ENCODE measurements at places on chromosomes 12 and 14.
A peak's percentile ranks its signal among the peaks of the same experiment; 100 is the strongest.

- no peak for DNase-seq
Observed at GRCh38 chr12:27810756-27811155, 30.7 kb upstream of the MANSC4 start.

DNA sequence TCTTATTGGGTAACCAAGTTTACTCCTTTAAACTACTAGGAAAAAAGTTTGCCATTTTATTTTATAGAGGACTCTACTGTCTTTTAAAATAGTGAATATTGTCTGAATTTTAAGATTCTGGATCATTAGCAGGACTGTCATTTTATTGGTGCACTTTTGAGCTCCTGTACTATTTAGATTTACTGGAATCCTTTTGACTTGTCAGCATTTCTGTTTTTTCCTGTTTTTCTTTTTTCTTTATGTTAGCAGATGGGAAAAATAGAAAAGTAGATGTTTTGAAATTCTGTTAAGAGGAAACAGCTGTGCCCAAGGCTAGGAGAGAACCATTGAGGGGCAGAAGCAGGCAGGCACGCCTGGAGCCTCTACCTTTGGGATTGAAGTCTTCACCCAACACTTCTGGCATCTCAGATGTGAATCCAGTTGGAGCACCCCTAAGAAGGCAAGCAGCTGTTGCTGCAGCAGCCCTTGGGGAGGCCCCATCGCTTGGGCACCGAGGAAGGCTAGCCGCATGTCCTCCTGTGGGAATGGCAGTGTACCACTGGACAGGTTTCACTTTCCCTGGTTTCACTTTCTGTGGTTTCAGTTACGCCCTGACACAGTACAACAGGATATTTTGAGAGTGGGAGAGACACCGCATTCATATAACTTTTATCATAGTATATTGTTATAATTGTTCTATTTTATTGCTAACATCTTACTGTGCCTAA, 11.5 kb downstream of the RIMKLB start:
- DNase-seq: peak; percentile 41

DNA sequence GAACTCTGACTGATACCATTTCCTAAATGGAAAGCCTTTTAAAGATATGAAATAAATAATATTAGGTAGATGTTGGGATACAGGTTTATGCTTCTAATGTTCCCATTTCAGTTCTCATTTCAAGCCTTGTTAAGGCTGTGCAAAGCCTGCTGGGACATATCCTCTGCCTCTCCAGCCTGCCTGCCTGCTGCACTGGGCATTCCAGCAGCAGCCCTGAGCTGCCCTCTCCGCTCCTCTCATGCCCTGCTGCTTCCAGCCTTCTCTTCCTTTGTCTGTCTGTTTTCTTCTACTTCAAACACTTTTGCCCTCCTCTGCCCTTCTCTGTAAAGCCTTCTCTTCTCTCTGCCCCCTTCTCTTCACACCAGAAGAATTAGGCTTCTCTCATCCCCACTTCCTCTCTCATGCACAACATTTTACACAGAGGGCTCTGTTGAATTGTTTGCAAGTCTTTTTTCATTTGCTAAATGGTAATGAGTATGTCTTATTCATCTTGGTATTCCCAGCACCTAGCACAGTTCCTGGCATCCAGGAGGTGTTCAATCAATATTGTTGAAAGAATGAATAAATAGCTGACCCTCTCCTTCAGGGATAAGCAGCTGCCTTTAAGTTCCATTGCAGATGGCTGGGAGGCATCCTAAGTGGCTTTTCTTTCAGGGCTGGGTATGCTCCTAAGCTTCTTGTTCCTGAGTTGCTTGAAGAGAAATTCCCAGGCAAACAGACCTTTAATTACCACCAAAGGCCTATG, 292.3 kb downstream of the TMEM117 start:
- no peak for DNase-seq

GRCh38 chr12:95547522-95548055, 3.7 kb downstream of the USP44 start:
- DNase-seq: no peak

DNA sequence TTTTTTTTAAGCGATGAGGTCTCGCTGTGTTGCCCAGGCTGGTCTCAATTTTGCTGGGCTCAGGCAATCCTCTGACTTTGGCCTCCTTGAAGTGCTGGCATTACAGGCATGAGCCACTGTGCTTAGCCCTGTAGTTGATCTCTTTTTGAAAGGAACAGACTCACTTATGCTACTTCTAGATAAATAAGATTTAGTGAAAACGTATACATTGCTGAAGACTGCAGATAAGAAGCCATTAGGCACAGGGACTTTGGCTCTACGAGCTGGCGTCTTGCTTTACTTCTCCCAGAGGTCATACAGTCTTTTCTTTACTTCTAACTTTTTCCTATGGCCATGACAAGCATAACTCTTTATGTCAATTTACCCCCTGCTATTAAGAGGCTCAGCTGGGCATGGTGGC, 9.4 kb downstream of the PTGR2 start:
- no peak for DNase-seq

DNA sequence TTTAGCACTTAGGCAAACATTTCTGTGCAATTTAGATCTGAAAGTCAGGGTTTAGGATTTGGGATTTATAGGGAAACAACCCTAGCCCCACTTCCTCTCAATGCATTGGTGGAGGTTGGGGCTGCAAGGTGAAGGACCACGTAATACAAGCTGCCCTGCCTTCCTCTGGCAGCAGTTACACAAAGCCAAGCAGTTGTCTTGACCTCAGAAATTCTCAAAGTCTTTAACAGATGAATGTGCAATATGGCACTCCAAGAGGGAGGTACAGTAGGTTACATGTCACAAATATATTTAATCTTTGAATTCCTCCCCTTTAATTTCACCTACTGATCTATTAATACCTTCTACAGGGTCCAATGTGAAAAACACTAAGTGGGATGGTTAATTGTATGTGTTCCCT, 23.9 kb downstream of the IFNG-AS1 start:
- DNase-seq: no peak

DNA sequence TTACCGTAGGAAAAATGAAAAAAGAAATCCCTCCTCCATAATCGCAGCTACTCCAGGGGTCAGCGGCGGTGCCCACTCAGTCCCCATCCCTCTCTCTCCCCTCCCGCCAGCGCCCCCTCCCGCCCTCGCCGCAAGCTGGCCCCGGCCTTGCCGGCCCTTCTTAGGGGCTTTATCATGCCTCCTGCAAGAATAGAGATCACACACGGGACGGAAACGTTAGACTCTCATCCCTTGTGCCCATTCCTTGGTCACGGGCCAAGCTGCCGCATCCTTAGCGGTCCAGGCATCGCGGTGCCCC, 692 bp upstream of the COX14 start:
- no peak for DNase-seq

DNA sequence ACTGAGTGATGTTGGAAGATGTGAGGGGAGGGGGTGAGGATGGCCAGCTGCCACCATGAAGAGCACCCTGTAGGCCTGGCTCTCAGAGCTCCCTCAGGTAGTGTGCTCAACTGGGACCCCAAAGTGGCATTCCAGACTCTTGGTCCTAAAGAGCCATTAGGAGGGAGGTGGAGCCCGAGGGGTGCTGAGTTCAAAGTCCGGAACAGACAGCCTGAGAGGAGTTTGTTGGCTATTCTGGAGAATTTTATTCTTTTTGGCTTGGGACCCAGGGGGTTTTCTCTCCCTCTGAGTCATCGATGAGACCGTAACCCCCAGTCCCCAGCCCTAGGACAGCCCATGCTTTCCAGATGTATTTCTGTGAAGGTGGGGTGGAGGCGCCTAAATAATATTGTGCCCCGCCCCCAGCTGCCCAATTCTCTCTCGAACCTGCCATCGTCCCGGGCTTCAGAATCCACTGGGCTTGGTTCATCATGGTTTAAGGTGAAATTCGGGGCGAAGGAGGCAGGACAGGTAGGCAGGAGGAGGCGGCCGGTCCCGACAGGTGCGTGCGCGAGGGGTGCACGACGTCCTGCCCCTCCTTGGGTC, 690 bp upstream of the RBP5 start:
- DNase-seq: no peak

- no peak for DNase-seq
Observed at GRCh38 chr12:64006211-64006825, 161.8 kb downstream of the SRGAP1 start.

- DNase-seq: no peak
Observed at GRCh38 chr14:86613786-86614185, 1083.8 kb downstream of the FLRT2 start.

GRCh38 chr14:50344116-50344775, 32.1 kb downstream of the DMAC2L start:
- no peak for DNase-seq

DNA sequence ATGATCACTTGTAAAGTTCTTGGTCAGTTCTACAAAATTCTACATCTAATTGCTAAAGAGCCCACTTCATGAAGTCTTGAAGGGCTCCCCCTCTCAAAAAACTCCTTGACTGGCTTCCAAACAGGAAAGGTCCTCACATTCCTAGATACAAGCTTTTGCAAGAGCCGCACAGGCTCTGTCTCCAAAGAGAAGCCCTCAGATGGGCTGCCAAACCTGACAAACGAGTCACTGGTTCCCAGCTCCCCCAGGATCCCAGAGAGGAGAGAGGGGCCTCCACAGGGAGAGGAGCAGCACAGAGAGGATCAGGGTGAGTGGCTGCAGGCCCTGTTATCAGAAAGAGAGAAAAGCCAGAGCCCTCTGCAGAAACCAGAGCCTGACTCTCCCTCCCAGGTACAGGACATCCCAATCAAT, 5.8 kb downstream of the NID2 start:
- no peak for DNase-seq

DNA sequence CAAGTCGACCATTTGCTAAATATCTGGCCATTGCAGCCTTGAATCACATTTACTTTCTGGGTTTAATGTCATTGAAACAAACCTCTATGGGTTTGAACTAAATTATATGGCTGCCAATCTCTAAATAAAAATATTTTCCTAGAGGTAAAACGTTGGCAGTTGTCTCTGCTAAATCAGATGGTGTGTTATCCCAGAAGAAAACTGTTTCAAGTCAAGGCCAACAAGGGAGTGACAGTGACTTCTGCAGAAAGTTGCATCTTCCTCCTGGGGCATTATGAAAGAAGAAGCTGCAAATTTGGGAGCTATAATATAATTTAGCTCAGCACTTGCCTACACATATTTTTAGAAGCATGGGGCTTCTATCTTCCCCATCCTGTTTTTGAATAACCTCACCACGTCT, 116.2 kb downstream of the TTC8 start:
- no peak for DNase-seq

- DNase-seq: no peak
Observed at GRCh38 chr14:104885973-104886689, 21.1 kb downstream of the CEP170B start.

- DNase-seq: no peak
Observed at GRCh38 chr12:47184813-47185212, 105.1 kb upstream of the AMIGO2 start.

GRCh38 chr14:85325134-85326017, 204.6 kb upstream of the FLRT2 start:
- no peak for DNase-seq

- DNase-seq: no peak
Observed at GRCh38 chr14:89833661-89834060, 120.9 kb downstream of the EFCAB11 start.

- peak; percentile 7 for DNase-seq
Observed at GRCh38 chr14:92039063-92039718, 668 bp downstream of the TRIP11 start.

GRCh38 chr12:9331218-9331626, 123.0 kb upstream of the PZP start:
- DNase-seq: peak; percentile 16

DNA sequence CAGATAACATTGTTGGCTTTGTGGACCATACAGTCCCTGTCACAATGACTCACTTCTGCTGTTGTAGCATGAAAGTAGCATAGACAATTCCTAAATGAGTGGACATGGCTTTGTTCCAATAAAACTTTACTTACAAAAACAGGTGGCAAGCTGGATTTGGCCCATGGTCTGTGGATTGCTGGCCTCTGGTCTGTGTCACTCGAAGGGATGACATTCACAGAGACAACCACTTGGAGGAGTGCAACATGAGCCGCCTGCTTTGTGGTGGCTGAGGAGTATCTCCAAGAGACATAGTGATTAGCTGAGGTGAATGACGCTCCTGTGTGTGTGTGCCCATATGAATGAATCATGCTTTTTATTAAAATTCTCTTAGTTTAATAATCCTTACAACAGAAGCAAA, 81.3 kb upstream of the NRXN3 start:
- no peak for DNase-seq

- DNase-seq: no peak
Observed at GRCh38 chr14:103695296-103696069, 19.8 kb downstream of the XRCC3 start.

GRCh38 chr14:88931321-88932110, 107.1 kb downstream of the TTC8 start:
- DNase-seq: no peak

GRCh38 chr12:52452101-52452500, at the start of gene KRT6B:
Gene KRT6B, minus strand, starts transcription at chr12:52452146. Its CDS starts 68 bp downstream, at chr12:52452078.
- DNase-seq: no peak

DNA sequence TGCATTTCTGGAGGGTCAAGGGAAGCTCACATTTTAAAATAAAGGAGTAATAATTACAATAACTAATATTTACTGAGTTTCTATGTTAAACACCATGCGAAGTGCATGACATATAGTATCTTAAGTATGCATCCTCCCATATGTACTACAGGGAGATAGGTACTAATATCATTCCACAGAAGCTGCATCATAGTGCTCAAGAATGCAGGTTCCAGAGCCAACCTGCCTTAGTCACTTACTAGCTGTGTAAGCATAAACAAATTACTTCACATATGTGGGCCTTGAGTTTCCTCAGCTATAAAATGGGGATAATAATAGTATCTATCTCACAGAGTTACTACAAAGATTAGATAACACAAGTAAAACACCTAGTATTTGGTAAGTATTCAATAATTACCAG, 18.3 kb downstream of the ARMH4 start:
- DNase-seq: no peak

DNA sequence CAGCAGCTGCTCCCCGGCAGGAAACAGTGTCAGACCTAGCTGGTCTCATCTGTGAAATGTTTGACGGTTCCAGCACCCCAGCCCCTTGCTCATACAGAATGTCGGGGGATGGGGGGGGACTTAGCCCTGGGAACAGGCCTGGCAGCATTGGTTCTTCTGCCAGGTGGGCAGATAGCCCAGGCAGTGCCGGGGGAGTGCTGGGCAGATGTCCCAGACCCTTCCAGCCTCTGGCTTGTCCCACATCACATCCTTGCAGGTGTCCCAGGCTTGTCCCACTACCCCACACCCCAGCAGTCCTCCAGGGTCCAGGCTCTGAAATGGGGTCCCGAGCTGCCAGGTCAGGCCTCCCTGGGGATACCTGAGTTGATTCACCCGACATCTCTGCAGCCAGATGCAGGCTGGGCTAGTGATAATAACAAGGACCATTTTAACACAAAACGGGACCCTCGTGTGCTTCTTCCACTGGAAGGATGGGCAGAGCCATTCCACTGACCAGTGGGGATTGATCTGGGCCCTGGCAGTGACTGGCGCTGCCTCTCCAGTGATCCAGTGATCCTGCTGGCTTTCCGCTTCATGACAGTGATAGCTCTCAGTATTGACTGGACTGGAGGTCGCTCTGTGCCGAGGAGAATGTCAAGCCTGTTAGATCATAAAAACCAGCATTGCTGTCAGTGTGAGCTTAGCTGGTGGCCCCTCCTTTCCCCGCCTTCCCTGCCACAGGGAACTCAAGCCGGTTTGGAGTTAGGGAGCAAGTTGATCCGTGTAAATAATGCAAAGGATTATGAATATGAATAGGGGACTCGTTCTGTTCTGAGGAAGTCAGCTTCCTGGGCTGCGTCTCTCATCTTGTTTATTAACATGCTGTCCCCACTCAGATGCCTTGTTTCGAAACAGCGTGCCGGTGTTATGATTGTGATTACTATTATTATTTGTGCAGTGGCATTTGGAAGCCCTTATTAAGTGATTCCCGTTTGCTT, 180.6 kb downstream of the AACS start:
- DNase-seq: no peak

GRCh38 chr12:132287391-132288238, 41.8 kb downstream of the GALNT9 start:
- no peak for DNase-seq

GRCh38 chr12:48972213-48972951, 847 bp upstream of the WNT10B start:
- DNase-seq: no peak
